Activated T-cell treated with anti-CD3 and anti-CD28 coated beads, Interleukin-2, amount 50 U/mL, for 1 hour (primary cell): ENCODE measurements at places on chromosomes 5 and 9.

DNA sequence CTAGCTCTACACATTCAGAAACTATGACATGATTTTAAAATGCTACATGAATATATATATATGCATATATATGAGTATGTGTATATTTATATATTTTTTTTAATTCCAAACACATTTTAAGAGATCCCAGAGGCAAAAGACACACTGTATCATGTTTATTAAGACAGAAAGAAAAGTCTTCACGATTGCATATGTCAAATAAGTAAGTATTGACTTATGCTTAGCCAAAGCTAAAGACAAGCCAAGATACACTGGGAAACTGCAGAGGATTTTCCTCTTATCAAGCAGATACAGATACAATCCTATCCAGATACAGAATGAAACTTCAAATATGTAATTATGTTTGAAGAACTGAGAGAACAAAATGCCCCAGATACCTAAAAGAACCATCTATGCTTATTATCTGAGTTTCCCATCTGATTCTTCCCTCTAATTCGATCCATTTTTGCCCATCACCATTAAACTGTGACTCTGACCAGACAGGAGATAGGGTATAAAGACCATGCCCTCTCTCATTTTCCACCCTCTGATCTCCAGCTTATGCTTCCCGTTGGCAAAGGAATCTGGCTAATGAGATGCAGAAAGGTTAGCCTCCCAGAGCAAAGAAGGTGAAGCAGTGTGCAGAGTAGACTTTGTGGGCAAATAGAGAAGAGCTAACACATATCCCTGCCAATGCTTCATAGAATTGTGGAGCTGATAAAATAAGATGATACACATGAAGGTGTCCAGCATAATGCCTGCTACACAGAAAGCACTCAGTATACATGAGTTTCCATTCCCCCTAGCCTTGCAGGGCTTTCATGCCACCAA, 131.0 kb upstream of the TARS1 start:
- DNase-seq, result no peak

- DNase-seq, result no peak
Observed at GRCh38 chr5:179267671-179268083, 77.6 kb downstream of the ADAMTS2 start.

DNA sequence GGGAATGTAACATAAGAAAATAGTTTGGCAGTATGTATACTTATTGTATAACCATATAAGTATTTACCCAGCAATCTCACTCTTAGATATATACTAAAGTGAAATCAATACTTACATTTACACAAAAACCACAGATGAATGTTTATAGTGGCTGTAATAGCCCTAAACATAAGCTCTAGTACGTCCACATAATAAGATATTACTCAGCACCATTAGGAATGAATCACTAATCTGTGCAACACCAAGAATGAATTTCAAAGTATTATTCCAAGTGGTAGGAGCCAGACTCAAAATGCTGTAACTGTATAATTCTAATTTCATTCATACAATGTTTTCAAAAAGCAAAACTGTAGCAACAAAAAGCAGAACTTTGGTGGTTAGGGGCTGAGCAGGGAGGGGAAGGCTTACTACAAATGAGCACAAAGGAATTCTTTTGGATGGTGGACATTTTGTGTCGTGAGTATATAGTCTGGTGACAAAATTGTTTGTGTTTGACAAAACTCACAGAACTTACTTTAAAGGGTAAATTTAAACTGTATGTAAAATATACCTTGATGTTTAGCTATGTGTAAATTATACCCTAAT, 11.9 kb upstream of the C5orf46 start:
- no peak for DNase-seq

DNA sequence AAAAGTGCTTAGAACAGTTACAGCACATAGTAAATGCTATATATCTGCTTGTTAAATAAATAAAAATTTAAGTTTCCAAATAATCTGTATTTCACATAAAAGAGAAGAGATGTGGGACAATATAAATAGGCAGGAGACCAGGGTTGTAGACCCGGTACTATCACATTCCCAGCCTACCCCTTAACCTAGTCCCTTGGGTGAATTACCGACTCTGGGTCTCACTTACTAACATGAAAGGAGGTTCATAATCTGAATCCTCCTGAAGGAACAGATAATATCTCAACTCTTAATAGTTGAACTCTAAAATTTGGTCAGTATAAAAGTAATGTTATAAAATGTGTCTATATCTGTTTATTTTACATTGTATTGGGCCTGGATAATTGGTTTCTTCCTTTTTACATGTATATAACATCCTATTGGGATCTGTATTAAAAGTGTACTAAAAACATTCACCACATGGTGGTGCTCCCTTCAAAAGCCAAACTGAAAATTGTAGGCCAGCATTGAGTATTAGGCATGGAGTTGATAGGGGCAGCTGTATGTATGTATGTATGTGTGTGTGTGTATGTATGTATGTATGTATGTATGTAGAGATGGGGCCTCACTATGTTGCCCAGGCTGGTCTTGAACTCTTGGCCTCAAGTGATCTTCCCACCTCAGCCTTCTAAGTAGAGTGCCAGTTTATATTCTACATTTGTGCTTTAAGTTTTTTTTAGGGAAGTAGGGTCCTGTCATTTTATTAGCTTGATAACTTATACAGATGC, 64.2 kb upstream of the ABL1 start:
- no peak for DNase-seq

GRCh38 chr5:59592101-59592500, 301.4 kb downstream of the PDE4D start:
- no peak for DNase-seq

DNA sequence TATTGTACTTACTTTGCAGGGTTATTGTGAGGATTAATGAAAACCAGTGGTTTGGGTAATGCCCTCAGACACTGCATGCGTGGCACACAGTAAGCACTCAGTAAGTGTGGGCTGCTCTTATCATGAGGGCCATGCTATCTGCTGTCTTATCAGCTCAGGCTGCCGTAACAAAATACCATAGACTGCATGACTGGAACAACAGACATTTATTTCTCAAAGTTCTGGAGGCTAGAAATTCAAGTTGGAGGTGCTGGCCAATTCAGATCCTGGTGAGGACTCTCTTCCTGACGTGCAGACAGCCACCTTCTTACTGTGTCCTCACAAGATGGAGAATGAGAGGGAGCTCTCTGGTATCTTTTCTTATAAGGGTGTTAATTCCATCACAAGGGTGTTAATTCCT, 23.9 kb upstream of the SH3PXD2B start:
- DNase-seq, result no peak

DNA sequence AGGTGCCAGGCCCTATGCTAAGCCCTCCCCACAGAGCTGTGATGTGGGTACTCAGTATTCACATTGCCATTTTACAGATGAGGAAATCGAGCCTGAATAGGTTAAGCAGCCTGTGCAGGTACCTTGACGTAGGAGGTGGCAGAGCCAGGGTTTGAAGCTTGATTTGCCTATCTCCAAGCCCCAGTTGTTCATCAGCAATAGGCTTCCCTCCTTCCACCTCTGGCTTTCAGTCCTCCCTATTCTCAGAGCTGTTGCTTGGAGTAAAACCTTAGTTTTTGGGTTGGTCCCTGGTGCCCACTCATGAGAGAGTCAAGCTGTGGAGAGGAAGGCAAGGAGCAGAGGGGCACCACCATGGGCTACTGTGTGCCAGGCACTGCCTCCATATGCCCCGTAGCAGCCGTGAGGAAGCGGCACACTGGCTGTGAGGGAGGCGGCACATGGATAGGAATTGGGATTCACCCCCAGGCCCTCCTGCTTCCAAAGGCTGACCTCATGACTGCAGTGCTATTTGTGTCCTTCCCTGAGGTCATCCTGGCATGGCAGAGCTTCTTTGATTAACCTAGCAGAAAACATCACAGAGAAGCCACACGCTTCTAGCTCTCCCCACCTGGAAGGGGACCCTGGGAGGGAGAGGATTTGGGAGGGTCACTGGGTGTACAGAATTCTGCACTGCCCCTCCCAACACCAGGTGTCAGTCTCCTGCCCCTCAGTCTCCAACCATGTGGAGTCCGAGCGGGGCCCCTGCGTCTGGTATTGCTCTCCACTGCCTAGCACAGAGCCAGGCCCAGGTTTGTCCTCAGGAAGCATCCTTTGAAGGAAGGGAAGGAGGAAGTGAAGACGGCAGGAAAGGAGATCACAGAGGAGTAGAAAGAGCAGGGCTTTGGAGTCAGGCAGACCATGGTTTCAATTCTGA, 109.8 kb downstream of the RGS3 start:
- no peak for DNase-seq

DNA sequence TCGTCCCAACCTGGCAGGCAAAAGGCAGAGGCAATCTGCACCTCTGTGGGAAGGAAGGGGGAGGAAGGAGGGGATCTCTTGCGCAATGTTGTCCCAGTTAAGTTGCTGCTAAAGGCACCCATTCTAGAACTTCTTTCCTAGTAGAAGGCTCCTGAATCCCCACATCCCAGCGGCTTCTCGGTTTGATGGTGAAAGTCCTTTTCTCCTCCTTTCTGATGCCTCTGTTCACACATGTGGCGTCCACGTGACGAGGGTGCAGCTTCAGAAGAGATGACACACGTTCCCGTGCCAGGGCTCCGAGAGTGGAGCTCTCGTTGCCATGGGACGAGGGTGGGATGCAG, 96.9 kb upstream of the FCN2 start:
- DNase-seq, result no peak

- no peak for DNase-seq
Observed at GRCh38 chr5:178361657-178362445, 129.2 kb upstream of the PHYKPL start.

DNA sequence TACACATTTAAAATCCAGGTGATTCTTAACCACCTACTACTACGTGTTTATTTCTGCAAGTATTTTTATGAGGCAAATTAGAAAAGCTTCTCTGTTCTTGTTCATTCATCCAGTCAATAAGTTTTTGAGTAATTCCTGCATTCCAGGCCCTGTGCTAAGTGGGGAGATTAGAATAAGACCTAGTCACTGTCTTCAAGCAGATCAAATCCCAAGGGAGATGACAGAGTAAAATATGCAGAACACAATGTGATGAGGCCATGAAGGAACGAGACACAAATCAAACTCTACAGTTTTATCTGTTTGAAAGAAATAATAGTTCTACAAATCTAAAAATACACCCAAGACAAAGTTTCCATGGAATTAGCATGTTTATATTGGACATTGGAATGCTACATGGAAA, 158.8 kb downstream of the CEP120 start:
- no peak for DNase-seq

- no peak for DNase-seq
Observed at GRCh38 chr5:77743181-77743580, 33.0 kb downstream of the TBCA start.

DNA sequence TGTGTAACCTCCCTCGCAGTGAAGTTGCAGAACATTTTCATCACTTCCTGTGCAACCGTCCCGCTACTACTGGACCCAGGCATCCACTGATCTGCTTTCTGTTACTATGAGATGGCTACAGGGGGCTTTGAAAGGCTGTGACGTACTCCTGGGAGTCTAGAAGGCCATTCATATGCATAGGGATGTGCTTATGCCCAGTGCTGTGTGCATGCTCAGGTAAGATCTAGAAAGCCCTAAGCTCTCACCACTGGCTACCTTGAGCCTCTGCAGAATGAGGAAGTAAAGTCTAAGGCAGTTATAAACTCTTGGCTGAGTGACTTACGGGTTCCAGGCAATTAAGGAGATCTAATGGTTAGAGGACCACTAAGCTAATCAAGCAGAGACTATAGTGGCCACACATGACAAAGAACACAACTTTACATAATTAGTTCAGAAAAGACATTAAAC, 11.8 kb downstream of the HNRNPAB start:
- DNase-seq, result no peak

- DNase-seq, result no peak
Observed at GRCh38 chr9:87276851-87277261, 220.8 kb upstream of the DAPK1 start.

- peak; percentile 59 for DNase-seq
Observed at GRCh38 chr9:97501177-97501971, at the start of gene TMOD1. TMOD1 (plus strand) TSS chr9:97501666; CDS start chr9:97524189, 22,523 bp downstream.

- no peak for DNase-seq
Observed at GRCh38 chr5:74042959-74043358, 417.0 kb downstream of the ARHGEF28 start.

GRCh38 chr9:133716564-133717112, 21.5 kb downstream of the SARDH start:
- DNase-seq, result peak; percentile 14
